ENCODE measurements at places on chromosomes 2 and 18.
A peak's percentile ranks its signal among the peaks of the same experiment; 100 is the strongest.

DNA sequence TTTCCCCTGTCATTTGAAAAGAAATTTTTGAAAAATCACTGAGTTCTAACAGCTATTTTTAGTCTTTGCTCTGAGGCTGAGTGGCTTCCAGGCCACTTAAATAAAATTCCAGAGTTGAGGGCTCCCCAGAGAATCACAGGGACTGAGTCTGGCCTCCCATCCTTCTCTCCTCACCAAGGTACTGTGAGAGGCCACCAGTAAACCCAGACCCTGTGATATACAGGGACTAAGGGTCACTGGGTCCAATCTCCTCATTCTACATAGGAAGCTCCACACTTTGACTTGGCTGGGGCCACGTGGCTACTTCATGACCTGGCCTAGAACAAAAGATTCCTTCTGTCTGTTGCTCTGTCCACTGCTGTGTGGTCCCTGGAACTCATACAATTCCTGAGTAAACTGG is 123.2 kb upstream of the CDCA7 start:
- no peak for DNase-seq

- DNase-seq: no peak
These were observed 77.0 kb downstream of the MBD2 start for GRCh38 chr18:54147439-54147838.

- DNase-seq: no peak
These were observed 242.7 kb downstream of the LRRTM1 start for GRCh38 chr2:80061881-80062280.

DNA sequence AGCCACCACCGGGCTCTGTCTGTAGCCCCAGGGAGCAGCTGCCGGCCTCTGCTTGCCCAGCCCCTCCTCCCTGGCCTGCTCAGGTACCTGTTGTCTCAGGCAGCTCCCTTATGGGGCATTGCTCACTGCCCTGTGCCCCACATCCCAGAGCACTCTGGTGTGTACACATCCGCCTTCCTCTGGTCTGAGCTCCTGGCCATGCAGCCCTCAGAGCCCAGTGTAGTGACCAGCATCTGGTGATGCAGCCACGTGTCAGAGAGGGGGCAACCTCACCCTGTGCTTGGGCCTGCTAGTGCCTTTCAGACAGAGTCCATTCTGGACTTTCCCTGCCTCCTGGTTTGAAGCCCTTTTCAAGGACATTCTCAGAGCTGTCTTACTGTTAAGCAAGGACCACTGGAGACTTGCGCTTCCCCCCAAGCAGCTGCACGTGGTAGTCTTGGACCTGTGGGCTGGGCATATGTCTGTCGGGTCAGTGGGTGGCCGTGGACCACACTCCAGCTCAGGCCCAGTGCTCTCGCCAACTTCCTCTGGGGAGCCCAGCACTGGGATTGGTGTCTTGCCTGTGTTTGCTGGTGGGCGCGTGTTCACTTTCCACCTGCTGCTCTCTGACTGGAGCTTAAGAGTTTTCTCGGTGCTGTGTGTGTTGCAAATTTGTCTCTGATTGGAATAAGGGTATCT is 30.7 kb downstream of the DGKD start:
- DNase-seq: no peak

DNA sequence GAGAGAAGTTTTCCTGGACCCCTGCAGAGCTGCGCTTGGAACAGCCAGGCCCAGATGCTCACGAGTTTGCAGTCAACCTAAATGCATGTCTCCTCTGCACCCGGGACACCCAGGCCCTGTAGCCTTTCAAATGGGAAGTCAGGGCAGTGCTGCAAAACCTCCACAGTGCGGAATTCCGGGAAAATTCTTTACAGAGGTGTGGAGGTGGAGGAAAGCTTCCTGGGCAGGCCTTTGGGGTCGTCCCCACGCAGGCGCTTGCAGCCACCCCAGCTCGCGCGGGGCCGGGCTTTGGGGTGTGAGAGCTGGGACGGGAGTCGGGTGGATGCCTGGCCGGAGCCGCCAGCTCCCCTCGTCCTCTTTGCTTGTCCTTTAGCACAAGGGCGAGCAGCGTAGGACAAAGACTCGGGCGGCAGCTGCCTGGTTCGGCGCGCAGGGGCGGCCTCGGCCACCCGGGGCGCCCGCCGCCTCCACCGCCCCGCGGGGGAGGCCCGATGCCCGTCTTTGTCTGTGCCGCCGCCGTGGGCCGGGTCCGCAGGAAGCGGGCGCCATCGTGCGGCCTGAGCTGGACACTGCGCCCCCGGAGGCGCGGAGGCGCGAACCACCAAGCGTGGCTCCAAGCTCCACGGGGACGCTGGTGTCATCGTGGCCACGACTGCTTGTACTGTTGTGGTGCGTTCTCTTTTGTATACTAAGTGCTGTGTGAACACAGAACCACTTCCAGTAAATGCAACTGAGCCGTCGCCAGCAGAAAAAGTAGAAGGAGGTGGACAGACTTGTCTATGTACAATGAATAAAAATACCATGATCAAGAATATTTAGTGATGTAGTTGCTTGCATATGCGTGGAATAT is 28.2 kb upstream of the BCL11A start:
- DNase-seq: peak; percentile 14

- DNase-seq: no peak
These were observed 142.2 kb downstream of the SATB2 start for GRCh38 chr2:199315299-199316179.

DNA sequence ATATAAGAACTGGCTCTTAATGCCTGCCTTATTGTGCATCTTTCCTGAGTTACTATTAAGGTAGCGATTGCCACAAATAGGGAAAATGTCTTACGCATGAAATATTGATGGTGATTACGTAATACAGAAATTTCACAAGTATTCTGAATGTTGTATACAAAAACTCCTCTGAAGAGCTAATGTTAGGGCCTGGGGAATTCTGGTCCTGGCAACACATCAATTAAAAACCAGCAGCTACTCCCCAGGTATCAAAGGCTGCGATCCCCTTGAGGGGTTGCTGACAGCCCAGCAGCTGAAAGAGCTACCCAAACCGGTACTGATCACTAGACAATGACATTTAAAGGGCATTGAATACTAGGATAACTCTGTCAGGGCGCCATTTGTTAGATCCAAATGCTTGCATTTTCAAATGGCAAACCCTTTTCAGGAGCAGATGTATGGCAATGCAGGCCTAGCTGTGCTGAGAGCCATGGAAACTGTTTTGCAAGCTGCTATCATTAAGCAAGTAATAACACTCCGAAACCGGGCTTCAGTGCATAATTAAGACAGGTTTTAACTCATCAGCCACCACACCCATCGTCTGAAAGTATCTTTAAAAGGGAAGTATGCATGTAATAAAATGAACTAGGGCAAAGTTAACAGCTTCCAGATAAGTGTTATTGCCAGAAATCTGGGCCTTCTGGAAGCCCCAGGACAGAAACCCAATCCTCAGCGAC is 78.4 kb downstream of the CLHC1 start:
- DNase-seq: no peak

Measured in AML-193 (cell line).